ENCODE measurements at places on chromosomes 2 and 18. TPM values are rescaled to one million over a fixed set of nuclear protein-coding genes. Genes with fewer than 3 reads are reported as not detected.

Gene REG1B
- total RNA-seq: not detected

Gene FNDC4
- total RNA-seq: 5.3 TPM

Gene MAPRE3
- 17.1 TPM for total RNA-seq

Gene MYL1
- not detected for total RNA-seq

Gene NEB
- total RNA-seq: not detected

Gene FAM228A
- not detected for total RNA-seq

Gene TLX2
- 3.8 TPM for total RNA-seq

Gene FBXO11
- 49.4 TPM for total RNA-seq

Gene ARHGAP15
- not detected for total RNA-seq

Gene NR4A2
- total RNA-seq: 2.3 TPM

Gene CELF4
- total RNA-seq: 1.9 TPM

Gene EFEMP1
- 86.3 TPM for total RNA-seq

Gene KATNAL2
- total RNA-seq: 9.4 TPM

Gene DNAH7
- 3.8 TPM for total RNA-seq

Gene DYSF
- total RNA-seq: 10.6 TPM

Data from PC-9 (cell line).